Stimulated activated CD4-positive, alpha-beta T cell treated with anti-CD3 and anti-CD28 coated beads, Interleukin-1b, Interleukin-23, amount 100 ng/mL, for 1 hour (primary cell): ENCODE measurements at places on chromosomes 6 and 20.

DNA sequence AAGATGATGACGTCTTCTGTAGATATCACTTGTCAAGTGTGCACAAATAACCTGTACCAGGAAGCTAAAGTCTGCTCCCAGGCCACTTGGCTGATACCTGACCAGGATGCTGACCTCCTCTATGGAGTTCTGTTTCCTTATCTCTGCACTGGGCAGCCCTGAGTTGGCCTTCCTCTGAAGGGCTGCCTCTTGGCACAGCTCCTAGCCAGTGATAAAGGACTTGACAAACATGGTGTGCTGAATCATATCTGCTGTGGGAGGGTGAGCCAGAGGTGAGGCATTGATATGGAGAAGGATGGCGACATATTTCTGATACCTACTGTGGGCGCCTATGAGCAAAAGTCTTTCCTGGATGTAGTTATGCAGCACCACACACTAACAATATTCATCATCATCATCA, 32.8 kb upstream of the FOXA2 start:
- DNase-seq, result no peak

- no peak for DNase-seq
These were observed 12.5 kb upstream of the THBD start for GRCh38 chr20:23061734-23062561.

DNA sequence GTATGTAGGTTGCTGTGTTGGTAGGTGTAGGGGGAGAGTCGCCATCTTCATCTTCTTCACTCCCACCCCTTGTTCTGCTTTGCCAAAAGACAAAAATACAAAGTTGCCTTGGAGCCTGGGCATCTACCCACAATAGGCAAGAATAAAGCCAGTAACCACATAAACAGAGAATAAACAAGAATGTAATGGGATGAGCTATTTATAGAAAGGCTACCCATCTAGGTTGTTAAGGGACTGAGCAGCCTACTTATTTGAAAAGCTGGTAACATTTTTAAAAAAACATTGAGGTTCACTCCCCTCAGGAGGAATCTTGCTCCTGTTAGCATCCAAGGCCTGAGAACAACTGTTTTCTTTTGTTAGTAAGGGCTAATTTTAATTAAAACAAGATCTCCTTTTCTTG, 301.4 kb upstream of the STXBP5 start:
- no peak for DNase-seq

DNA sequence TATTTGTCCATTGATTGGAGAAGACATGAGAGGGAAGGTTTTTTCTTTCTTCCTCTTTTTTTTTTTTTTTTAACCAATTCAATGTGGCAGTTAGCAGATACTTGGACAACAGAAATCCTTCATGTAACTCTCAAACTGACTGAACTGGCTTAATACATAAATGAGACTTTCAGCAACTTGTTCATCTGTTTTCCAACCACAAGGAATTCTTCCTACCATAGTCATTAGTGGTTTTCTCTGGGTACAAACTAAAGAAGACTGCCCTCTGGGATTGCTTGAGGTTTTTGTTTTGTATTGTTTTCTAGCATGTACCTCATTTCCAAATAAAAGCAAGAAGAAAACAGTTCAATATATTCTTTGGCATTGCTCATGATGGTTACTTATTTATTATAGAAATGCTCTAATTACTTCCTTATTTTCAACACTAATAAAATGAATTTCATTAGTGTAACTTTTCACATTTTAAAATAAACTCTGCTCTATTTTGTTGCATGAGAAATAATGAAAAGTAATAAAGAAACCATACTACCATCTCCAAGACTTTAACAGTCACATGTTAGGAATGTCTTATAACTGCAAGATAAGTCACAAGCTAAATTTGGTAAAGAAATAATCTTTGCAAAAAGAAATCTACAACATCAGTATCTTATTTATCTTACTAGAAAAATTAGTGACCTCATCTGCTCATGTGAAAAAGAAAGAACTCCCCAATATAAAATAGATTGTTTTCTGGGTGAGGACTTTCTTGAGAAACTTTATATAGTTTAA, 52.0 kb downstream of the ME1 start:
- DNase-seq, result no peak

DNA sequence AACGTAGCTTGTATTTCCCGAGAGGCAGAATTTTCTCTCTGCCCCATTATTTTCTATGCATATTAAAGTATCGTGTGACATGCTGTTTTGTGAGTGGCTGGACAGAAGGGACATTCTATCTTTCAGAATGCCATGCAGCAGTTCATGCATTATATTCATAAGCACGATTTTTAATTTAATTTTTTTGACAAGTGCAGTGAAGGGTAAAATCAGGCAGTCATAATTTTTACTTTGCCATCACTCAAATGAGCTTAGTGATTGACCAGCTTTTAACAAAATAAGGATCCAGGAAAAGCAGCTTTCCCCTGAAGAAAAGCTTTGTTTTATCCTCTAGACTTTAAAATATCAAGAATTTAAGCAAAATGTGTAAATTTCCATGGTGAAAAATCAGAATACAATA, 673.3 kb downstream of the KIF16B start:
- DNase-seq, result no peak

DNA sequence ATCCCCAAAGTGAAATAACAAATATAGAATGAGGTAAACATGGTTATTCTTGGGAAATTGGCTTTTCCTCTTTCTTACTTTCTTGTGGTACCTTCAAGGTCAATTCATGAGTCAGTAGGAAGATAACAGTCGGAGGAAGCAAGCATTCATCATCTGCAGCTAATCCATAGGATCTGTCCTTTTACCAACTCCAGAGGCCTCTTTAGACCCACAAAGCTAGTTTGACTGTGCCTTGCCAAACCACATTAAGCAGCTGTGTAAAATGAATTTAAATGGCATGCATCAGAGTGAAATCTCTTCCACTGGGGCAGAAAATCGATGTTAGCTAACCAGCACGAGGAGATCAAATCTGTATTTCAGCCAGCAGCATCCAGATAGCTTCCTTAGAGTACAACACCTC, 171.3 kb downstream of the TMEM242 start:
- DNase-seq, result no peak

- DNase-seq, result no peak
These were observed 213.1 kb downstream of the RNF144B start for GRCh38 chr6:18600255-18600654.

DNA sequence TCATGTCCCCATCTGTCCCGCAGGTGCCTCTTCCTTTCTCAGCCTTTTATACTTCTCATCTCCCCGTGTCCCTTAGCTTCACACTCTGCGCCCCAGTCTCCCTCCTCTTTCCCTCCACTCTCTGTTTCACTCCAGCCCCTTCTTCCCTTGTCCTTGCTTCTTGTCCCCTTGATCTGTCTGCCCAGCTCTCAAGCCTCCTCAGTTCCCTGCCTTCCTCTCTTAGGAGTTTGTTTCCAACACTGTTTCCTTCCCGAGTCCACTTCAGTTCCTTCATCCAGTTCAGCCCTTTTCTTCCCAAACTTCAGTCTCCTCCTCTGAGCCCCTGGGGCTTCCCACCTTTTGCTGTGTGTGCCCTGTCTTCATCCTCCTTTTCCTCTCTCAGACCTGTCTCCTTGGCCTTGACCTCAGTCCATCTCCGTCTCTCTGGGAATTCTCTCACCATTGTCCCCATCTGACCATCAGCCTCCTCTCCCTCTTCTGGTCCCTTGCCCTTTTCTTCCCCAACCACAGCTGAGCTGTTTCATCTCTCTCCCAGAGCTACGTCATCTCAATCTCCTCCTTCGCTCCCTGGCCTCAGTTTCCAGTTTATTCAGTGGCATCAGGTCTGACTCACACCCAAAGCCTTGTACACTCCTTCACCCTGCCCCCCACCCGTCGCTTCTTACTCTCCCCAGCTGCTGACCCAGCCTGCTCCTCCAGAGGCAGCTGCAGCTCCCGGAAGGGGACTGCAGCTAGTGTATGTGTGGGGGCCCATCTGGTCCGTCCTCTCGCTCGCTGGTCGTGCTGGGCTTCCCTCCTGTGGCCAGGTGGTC, 2.7 kb upstream of the DDR1 start:
- no peak for DNase-seq

- DNase-seq, result no peak
These were observed 105.0 kb downstream of the SLC24A3 start for GRCh38 chr20:19317237-19318069.

DNA sequence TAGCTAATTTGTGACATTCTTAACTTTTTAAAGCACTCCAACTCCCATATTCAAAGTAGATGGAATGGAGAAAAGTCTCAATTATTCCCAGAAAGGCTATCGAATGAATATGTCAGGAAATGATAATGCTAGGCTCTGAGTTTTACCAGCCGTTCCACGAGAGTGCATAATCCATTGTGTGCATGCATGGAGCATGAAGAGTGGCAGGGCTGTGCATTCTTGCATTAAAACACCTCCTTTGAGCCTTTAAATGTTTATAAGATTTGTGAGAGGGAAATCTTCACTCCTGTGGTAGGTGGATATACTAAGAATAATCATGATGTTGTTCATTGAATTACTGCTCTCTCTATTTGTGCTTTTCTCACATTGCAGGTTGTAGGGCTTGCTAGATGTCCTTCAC, 178.3 kb downstream of the CARMIL1 start:
- no peak for DNase-seq

GRCh38 chr6:2688401-2689064, 62.2 kb downstream of the MYLK4 start:
- DNase-seq, result no peak

DNA sequence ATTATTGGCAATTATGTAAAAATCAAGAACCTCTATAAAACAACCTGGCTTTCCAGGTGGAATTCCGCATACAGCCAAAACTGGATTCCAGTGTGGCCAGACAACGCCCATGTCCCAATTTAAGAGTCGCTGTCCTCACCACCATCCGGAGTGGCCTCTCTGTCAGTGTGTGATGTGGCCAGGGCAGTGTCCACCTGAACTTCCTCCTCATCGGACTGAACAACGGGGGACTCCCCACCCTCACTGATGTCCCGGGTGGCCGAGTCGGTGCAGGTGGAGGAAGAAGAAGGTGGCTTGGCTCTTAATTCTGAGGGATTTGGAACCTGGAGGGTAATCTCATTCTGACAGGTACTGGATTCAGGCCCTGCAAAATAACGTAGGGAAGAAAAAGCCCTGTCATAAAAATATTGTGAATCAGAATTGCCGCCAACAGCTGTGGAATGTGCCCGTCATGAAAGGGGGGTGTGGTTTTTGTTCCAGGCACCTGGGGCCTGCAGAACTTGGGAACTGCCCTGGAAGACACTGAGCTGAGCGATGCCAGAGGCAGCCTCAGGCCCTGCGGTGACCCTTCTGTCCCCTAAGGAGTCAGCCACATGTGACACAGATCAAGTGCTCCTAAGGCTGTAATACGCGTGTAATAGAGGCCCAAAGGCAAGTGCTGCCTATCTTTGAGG, 139.8 kb downstream of the DTNBP1 start:
- DNase-seq, result no peak

GRCh38 chr20:32035426-32035779, 16.6 kb upstream of the HCK start:
- DNase-seq, result no peak

DNA sequence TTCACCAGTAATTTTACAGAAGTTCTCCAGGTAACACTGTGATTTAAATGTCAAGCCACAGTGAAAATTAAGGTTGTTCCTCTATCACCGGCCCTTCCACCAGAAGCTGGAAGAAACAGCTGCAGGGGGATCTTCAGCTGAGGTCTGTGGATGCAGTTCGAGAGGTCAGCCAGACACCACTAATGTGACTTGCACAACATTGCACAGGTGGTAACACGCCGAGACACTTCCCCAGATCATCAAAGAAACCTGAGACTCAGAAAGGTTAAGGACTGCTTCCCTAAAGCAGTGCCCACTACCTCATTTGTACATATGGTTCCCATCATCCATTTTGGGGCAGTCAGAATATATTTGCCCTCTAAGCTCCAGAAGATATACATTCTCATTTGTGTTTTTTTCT, 8.1 kb upstream of the SERPINB9 start:
- DNase-seq, result no peak

DNA sequence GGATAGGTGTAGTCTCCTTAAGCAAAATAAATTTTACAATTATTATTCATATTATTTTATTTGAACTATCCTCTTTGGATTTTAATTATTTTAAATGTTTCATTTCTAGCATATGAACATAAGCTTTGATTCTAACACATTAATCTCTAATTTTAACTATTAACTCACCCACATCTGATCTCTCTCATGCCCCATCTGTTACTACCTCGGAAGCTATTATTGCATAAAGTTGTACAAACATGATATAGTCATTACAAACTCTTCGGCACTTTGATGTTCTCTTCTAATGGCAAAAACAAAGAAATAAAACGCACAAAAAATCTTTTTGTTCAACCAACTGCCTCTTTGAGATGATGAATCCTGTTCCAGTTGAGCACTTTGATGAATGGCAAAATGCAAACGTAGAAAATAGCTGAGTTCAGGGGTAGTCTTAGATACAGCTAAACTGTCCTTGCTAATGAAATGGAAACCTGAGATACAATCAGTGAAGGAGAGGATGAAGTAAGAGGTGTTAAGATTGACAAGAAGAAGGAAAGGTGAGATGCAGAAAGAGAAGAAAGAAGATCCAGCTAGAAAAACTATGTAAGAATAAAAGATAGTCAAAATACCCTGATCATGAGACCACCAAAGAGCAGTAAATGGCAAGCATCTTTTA, 41.1 kb downstream of the EPM2A start:
- no peak for DNase-seq

DNA sequence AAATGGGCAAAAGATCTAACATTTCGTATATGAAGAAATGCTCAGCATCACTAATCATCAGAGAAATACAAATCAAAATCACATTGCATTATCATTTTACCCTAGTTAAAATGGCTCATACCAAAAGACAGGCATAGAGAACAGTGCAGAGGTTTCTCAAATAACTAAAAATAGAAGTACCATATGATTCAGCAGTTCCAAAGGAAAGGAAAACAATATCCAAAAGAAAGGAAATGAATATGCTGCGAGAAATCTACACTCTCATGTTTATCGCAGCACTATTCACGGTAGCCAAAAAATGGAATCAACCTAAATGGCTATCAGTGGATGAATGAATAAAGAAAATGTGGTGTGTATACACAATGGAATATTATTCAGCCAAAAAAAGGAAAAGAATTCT, 63.5 kb downstream of the VTA1 start:
- no peak for DNase-seq

DNA sequence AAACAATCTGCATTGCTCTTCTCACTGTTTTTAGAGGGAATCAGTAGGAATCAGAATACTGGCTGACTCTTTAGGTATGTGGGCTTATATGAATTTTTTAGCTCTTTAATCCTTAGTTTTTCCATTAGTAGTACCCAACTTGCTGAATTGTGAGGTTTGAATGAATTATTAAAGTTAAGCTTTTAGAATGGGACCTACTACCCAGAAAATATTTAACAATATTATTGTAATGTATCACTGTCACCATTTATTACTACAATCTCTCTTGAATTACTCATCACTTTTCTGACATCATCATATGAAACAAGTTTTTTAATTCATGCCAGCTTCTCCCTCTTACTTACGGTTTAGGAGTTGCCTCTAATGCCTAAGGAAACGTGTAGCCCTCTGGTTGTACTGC, 212.7 kb downstream of the BCKDHB start:
- no peak for DNase-seq

DNA sequence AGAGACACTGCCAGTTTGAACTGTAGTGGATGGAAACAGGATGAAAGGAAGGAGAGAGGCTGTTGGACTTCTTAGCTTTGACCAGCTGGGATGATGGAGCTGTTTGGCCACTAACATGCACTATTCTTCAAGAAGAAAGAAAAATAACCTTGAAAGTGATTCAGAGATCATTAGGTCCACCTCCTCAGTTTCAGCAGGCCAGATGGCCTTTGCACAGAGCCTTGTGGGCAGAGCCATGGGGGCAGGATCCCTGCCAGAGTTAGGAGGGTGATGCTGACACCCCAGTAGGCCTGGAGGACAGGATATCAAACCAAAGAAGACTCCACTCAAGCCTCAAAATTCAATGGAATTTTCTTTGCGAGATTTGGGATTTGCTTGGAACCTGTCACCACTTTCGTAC, 74.5 kb upstream of the TMEM181 start:
- no peak for DNase-seq
